ENCODE measurements at places on chromosomes 3 and 15.

GRCh38 chr3:186241910-186242821 lies 119.9 kb downstream of the DGKG start:
- no peak for DNase-seq

- no peak for DNase-seq
These were observed 462.0 kb downstream of the GBE1 start for GRCh38 chr3:81299481-81299880.

GRCh38 chr15:43911235-43911781 lies 84.5 kb downstream of the WDR76 start:
- peak; percentile 98 for DNase-seq

GRCh38 chr3:19254189-19254588 lies 105.9 kb downstream of the KCNH8 start:
- DNase-seq, result no peak

- DNase-seq, result no peak
These were observed 248.8 kb downstream of the MBNL1 start for GRCh38 chr3:152517502-152517901.

All from GM04504 (cell line).